ENCODE measurements at places on chromosomes 13 and 19.

GRCh38 chr19:31312009-31312676 lies 37.1 kb downstream of the TSHZ3 start:
- no peaks in the 10 kb centered on the region for H3K36me3 ChIP-seq
- H3K27ac ChIP-seq: no peak overlapping the region
- H3K4me1 ChIP-seq: peaks cover 2% of the 10 kb centered on the region

GRCh38 chr19:6038634-6039405 lies 60.9 kb upstream of the RANBP3 start:
- no peak overlapping the region for H3K27ac ChIP-seq
- H3K36me3 ChIP-seq: peaks cover 4% of the 10 kb centered on the region
- H3K4me3 ChIP-seq: no peak overlapping the region
- H3K4me1 ChIP-seq: no peaks in the 10 kb centered on the region
- DNase-seq: no peak
- no peaks in the 10 kb centered on the region for H3K27me3 ChIP-seq

DNA sequence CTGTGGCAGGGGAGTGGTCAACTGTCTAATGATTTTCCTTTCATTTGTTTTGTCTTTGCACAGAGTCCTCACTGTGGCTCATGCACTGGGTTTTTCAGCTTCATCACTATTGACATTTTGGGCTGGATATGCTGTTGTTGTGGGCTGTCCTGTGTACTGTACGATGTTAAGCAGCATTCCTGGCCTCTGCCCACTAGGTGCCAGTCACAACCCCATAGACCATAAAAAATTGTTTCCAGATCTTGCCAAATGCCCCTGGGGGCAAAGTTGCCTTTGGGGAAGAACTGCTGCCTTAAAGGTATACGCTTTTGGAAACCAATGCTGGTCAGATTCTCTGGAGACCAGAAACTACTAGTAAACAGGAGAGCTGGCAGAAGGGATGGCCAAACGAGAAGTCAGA lies 310.4 kb downstream of the SPRY2 start:
- no peaks in the 10 kb centered on the region for H3K4me1 ChIP-seq
- no peak for DNase-seq
- H3K27me3 ChIP-seq: no peaks in the 10 kb centered on the region
- H3K4me3 ChIP-seq: no peak overlapping the region

DNA sequence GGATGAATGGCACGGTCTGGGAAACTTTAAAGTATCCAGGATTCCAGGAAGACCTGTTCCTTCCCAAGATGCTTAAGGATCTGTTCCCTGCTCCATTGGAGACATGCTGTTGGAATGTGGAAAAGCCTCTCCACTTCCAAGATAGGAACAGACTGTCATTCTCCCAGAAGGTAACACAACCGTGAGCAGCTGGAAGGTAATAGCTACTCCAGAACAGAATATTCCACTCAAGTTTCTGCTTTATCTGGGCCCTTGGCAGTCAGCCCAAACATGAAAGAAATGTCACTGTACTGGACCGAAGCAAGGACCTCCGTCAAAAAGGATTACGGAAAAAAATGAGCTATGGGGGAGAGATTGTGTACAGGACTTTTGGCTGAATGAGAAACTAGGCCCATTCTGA lies 420.9 kb upstream of the NBEA start:
- no peak overlapping the region for H3K4me3 ChIP-seq
- H3K36me3 ChIP-seq: no peaks in the 10 kb centered on the region
- no peaks in the 10 kb centered on the region for H3K4me1 ChIP-seq
- DNase-seq: no peak
- H3K27ac ChIP-seq: no peak overlapping the region

DNA sequence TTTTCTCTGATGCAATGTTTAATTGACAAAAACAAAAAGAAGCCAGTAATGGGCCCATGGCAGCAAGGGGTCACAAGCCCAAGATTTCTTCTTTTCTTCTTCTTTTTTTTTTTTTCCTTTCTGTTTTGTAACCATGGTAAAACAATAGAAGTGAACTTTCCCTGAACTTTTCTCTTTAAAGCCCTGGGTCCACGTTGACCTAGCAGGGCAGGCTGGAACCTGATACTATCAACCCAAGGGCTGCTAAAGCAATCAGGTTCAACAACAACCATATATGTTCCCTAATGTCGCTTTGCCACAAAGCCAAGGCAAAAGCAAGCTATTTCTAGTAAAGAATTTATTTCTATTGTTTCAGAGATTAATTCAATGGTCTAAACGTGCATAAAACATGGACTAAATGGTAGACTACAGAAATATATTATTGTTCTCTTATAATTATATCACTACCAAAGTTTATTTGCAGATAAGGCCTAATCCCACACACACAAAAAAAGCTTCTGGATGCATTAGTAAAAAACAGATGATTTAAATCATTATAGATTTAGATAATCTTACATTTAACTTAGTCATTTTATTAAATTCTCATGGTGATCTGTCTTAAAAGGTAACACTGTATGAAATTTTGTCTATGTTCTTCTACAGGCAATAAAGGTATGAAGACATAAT lies 153.9 kb downstream of the DACH1 start:
- no peak overlapping the region for H3K27ac ChIP-seq
- H3K27me3 ChIP-seq: no peaks in the 10 kb centered on the region
- H3K4me3 ChIP-seq: no peak overlapping the region
